Muscle of leg (tissue), 16 donors: ENCODE measurements at places on chromosomes 7 and 10. TPM values are rescaled to one million over a fixed set of nuclear protein-coding genes. Genes with fewer than 3 reads are reported as not detected.

GRCh38 chr7:106041140-106041717 is 70.9 kb downstream of the SYPL1 start:
- DNase-seq, result no peak

GRCh38 chr7:101557421-101557820 is 71.7 kb downstream of the MYL10 start:
- DNase-seq, result no peak

DNA sequence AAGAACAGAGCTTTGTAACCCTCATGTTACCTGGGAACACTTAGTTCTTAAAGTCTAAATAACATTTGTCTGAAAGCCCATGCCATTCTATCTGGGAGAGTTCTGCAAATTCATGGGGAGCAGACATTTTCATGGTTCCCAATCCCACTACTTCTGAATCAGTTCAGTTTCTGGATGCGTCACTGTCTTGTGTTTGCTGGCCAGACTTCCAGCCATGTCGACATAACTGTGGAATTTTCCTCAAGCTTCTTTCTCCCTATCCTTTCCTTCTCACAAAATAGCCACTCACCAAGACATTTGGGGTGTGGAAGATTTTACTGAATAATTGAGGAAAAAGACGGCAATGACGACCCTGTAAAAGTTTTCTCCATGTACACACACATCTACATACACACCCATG is 272.5 kb downstream of the NEBL start:
- peak; percentile 95 for DNase-seq

DNA sequence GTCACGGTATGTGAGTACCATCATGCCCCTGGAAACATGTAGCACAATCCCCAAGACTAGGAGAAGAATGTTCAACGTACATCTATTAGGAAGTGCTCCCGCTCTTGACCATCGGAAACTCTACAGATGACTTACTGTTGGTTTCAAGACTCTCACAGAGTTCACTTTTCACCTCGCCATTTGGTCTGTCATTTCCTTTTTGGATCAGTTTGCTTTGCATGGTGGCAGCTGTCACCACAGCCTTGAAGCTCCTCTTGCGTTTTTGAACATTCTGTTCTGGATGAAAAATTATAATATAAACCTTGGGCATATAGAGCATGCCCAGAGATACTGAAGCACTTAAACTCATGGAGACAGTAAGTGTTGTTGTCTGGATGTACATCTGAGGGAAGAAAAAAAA is 806.8 kb downstream of the GRM8 start:
- DNase-seq, result no peak

DNA sequence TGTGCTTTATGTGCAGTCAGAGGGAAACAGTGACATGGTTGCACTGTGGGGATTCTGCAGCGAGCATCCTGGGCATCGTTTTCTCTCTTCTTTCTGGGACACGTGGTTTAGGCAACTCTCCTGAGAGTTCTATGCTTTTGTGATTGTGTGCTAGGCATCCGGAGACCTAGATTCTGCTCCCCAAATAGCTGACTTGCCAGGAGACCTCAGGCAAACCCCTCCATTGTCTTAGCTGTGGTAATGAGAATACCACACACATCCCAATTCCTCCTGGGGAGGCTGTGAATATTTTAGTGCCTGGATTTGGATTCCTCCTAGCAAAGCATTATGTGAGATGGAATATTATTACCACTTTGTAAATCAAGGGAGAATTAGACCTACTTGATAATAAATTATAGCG is 611.9 kb upstream of the C7orf33 start:
- DNase-seq, result no peak

DNA sequence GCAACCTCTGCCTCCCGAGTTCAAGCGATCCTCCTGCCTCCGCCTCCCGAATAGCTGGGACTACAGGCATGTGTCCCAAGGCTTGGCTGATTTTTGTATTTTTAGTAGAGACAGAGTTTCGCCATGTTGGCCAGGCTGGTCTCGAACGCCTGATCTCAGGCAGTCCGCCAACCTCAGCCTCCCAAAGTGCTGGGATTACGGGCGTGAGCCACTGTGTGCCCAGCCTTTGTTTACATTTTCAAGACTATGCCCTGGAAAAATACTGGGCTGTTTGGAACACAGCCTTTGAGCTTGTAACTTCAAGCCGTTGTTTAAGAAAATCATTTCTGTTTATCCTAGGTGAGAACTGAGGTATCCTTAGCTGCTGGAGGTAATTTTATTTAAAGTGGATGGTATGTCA is 1.9 kb downstream of the ZKSCAN1 start:
- DNase-seq, result no peak

GRCh38 chr10:99965700-99966099 is 44.0 kb downstream of the DNMBP start:
- DNase-seq, result no peak

PLXNA4 gene
- polyA plus RNA-seq, result 2.8 TPM

DNA sequence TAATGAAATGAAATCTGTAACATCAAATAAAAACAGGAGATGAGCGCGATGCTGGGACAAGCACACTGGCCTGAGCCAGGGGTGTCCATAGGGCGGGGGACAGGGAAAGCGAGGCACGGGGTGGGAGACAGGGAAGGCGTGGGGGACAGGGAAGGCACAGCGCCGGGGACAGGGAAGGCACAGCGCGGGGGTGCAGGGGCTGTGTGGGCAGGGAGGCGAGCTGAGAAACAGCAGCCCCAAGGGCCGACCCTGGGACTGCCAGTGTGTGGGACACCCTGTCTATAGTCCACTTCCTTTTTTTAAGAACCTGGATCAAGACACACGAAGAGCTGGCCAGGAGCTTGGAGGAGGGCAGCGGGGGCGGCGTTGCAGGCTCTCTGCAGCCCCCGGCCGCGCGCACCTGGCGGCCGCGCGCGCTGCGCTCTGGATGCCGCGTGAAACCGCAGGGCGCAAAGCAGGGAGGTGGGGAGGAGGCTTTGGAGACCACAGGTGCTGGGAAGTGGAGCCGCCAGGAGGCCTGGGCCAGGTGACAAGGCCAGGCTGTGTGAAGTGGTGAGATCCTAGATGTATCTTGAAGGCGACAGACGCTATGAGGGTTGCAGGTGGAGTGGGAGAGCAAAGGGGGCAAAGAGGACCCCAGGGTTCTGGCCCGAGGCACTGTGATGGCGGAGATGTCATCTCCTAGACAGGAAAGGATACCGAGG is 157.7 kb downstream of the COBL start:
- no peak for DNase-seq

DNA sequence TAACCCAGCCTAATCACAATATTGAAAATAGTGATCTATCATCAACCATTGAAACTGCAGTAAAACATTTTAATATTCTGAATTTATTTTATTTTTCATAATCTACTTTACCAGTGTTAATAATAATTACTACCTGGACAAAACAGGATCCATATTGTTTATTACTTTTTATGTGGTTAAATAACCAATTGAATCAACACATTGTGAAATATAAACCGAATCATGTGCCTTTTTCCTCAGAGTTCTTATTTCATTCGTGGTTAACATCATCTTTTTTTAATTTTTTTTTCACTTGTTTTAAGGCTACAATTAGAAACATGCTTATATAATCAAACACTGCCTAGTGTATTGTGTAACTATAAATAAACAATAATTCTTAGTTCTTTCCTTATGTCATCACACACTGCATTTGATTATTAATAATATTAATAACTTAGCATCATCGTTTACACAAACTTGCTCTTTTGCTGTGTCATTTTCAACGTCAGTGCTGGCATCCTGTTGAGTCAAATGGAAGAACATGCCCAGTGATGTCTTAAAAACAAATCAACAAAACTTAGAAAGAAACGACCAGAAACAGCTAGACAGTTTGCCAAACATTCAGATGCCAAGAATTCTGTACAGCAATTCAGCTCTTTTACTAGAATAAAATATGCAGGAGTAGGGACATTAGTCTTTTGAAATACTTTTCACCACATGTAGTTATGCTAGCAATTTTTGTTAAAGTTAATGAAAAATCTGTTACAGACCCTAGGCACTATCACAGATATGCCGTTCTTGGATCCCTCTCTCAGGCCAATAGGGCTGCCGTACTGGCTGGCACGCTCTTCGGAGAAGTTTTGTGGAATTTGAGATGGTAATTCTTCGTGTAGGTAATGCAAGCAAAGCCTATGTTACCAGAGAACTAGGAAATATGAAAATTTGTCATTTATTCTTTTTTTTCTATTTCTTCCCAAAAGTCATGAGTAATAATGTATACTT is 330.4 kb upstream of the SEMA3A start:
- DNase-seq, result peak; percentile 75

GRCh38 chr10:121771966-121772365 is 155.9 kb downstream of the ATE1 start:
- DNase-seq, result no peak

GIMAP4 gene
- 26.9 TPM for polyA plus RNA-seq

DNA sequence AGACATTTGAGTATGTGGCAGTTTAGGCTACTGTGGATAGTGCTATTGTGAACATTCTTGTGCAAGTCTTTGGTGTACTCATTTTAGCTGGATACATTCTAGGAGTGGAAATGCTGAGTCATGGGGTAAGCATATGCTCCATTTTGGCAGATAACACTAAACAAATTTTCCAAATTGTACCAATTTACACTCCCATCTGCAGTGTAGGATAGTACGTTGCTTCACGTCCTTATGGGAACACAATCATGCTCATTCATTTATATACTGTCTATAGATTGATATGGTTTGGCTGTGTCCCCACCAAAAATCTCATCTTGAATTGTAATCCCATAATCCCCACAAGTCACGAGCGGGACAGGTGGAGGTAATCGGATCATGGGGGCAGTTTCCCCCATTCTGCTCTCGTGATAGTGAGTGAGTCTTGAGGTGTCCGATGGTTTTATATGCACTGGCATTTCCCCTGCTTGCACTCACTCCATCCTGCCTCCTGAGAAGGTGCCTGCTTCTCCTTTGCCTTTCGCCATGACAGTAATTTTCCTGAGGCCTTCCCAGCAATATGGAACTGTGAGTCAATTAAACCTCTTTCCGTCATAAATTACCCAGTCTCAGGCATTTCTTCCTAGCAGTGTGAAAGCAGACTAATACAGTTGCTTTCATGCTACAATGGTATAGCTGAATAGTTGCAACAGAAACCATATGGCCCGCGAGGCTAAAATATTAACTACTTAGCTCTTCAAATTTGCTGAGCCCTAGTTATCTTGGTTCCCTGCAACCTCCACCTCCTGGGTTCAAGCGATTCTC is 25.6 kb downstream of the RNF216 start:
- peak; percentile 47 for DNase-seq

DNA sequence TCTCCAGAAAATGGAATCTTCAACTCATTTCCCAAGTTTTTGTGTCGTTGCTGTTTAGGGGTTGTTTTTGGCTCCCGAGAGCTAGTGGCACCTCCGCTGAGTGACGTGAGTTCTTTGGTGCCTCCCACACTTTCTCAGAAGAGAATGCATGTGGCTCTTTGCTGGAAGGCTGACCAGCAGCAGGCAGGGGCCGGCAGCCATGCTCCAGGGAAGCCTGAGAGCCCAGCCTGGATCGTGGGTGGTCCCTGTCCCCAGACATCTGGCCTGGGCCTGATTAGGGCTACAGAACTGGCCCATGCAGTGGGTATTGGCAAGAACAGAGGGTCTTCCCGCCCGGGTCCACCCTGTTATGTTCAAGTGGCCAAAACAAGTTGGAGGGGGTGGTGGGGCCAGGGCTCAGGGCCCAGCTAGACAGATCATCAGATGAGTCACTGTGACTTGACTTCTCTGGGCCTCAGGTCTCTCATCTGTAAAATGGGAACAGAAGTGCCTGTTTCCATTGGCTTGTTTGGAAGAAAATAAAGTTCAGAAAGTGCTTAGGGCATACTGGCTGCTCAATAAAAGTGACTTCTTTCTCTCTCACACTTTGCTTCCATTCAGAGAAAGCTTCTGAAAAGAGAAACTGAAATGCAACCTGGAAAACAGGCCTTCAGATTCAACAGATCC is 83.1 kb downstream of the STRA8 start:
- no peak for DNase-seq

PRR15 gene
- polyA plus RNA-seq, result not detected

DNA sequence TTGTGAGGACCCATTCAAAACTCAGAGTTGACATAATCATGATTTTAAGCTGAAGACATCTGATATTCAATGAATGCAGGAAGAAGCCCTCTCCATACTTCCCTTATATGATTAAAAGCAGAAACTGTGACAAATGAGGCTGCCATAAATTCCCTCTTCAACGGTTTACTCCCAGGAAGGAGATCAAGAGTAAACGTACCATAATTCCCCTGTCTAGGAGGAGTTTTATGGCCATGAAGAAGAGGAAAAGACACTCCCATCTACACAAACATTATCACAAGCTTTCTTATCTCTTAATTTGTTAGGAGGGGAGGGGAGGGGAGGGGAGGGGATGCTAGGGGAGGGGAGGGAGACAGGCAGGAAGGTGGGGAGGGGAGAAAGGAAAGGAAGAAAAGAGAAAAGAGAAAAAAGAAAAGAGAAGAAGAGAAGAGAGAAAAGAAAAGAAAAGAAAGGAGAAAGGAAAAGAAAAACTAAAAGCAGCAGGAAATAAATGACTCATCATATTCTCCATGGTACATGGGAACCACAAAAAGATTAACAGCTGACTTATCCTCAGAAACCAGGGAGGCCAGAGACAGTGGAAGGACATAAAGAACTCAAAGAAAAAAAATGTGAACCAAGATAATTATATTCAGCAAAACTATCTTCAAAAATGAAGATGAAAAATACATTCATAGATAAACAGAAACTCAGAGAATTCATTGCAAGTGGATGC is 121.6 kb downstream of the ALOX5 start:
- DNase-seq, result no peak

DNA sequence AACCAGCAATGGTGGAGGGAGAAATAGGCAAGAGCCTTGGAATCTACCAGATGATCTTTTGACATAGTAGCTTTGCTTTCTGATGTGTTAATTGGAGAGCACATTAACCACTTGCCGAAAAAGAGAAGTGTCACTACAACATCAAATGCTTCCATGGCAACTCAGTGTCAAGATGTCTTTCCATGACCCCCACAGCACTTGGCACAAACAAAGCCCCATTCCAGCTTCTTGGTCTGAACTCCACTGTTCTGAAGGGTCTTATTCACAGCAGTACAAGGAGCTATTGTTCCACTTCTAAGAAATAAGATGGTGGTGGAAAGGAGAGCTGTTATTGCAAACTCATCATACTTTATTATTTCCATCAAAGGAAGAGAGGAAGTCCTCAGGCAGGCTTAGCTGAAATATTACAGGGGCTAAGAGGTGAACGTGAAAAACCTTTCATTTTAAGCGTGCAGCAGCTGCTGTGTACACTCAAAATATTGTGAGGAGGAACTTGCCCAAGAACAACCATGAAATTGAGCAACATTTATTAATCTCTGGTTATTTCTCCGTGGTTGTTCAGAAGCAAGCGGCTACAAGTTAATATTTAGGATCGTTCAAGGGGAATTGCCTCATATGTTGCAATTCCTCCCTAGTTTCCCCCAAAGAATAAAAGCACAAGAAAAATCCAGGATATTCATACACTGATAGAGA is 354.8 kb upstream of the CELF2 start:
- peak; percentile 39 for DNase-seq

GRCh38 chr10:69382382-69383117 is 34.2 kb downstream of the TACR2 start:
- no peak for DNase-seq

HNRNPA2B1 gene
- polyA plus RNA-seq, result 854 TPM
